ENCODE measurements at places on chromosomes 7 and 10. TPM values are rescaled to one million over a fixed set of nuclear protein-coding genes. Genes with fewer than 3 reads are reported as not detected.

The DYNC1I1 gene
- 3.0 TPM for total RNA-seq

The HMX3 gene
- 1.2 TPM for total RNA-seq

The OR9A2 gene
- not detected for total RNA-seq

DNA sequence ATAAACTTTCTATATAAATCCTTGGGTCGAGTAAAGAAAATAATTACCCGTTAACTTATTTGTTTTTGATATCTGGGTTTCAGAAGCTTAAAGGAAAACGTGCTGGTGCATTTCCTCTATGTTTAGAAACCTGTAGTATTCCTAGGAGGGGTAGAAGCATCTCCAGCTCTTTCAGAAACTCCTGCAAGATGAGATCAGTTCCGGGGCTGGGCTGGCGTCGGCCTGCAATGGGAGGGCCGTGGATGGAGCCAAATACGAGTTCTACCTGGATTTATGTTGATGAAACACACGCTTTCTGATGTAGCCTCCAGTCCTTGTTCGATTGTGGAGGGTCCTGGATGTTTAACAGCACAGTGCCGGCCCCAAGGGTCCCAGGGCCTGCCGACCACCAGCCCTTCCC is 35.8 kb upstream of the DIP2C start:
- no peak for DNase-seq

The AS3MT gene
- total RNA-seq, result 0.61 TPM

- peak; percentile 35 for DNase-seq
Observed at GRCh38 chr10:75408509-75408875, 6.9 kb upstream of the ZNF503 start.

DNA sequence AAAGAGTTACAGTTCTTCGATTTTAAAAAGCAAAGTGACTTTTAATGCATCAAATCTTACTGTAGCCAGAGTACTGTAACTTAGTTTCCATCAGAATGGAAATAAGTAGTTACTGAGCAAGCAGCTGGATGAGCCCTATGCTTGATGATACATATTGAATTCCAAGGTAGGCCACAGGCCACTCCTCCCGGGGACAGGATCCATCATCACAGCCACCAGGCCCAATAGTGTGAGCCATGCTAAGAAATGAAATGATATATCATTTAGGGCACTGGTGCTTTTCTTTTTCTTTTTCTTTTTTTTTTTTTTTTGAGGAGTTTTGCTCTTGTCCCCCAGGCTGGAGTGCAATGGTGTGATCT is 42.9 kb upstream of the TOMM7 start:
- DNase-seq, result no peak

- DNase-seq, result no peak
Observed at GRCh38 chr7:149171892-149172533, 23.3 kb upstream of the ZNF282 start.

GRCh38 chr10:20855398-20856038 is 41.6 kb downstream of the NEBL start:
- no peak for DNase-seq

DNA sequence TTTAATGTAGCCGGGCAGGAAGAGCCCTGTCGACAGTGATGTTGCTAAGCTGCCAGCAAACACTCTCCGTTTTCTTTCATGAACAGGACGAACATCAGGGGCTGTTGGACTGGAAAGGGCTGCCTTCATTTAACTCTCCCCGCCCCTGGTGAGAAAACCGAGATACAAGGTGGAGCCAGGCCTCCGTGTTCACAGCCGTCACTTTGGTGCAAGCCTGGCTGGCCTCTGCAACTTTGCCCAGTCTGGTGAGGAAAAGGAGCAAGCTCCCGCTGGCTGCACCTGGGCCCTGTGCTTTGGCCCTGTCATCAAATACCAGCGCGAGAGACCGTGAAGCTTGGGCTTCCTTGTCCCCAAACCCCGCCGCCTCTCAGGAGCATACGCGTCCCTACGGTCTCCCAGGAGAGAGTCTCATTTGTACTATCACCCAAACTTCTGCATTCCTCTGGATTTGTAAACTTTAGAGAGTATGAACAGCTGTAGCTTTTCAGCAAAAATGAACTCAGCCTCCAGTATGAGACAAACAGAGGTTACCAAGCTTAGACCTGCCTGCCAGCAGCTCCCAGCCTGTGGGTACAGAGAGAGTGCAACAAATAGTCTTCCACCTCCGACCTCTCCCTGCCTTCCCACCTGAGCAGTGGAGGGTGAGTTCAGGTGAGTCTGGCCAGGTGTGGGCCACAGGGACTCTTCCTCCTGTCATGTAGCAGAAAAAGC is 445.3 kb upstream of the MGMT start:
- DNase-seq, result no peak

DNA sequence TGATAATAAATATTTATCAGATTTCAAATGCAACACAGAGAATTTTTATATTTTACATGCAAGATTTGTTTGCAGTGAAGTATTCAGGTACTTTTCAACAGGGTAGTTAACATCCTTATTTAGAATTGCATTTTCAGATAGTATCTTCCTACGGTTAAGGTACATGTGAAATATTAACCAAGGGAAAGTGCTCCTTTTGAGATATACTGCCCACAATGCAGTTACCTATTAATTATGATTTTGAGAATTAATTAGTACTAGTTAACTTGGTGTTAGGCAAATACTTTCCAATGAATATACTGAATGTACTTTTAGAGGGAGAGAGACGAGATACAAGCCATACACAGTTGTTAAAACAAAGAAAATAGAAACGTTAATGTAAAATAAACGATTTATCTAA is 206.2 kb upstream of the YAE1 start:
- no peak for DNase-seq

DNA sequence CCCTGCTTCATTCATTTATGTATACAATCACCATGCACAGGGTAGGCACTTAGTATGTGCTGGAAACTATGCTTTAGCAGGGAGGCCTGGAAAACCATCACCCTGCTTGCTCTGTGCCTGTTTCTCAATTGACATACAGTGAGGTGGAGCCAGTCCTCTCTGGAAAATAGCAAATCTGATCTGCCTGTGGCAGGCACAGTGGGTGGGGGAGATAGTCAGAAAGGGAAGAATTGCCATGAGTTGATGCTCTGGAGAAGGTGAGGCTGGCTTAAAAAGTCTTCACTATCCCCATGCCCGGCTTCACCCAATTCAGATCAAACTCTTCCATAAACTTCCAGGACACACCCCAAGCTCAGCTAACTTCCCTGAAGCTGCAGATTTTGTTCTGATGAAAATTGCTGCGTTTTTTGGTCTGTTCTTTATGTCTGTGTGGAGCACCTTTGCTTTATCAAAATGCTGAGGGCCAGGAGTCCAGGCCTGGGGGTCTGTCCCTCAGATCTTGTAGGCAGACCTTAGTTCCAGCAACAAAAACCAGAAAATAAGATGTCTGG is 84.8 kb downstream of the ANK3 start:
- DNase-seq, result no peak

- no peak for DNase-seq
Observed at GRCh38 chr7:81487516-81487915, 282.3 kb downstream of the HGF start.

DNA sequence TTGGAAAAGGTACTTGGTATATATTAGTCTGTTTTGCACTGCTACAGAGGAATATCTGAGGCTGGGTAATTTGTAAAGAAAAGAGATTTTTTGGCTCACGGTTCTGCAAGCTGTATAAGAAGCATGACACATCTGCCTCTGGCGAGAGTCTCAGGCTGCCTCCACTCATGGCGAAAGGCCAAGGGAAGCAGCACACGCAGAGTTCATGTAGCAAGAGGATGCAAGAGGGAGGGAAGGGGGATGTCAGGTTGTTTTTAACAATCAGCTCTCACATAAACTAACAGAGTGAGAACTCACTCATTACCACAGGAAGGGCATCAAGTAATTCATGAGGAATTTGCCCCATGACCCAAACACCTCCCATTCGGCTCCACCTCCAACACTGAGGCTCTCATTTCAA is 484.8 kb upstream of the DPP6 start:
- DNase-seq, result peak; percentile 42

The SHTN1 gene
- 33.6 TPM for total RNA-seq

DNA sequence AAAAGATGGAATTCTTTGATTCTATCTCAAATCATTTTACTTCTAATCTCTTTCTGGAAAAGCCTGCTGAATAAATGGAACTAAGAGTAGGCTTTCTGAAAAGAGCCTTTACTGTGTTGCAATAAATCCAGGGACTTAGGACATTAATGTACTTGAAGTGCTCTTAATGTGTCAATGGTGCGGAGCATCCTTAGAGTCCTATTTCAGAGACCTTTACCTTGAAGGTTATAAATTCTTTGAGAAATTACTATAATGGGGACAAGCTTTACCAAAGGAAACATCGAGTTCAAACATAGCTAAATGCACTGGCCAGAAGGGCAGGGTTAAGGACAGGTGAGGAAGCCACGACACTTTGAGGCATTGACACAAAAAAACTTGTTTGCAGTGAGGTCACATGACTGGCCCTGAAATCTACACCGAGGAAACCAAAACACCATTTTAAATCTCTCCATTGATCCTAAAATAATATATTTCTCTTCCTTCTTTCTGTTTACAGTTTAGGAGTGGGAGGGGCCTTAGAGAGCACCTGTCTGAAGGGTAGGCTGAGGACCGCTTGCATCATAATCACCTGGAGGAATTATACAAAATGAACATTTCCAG is 48.1 kb upstream of the EXOC6 start:
- no peak for DNase-seq

The LIPK gene
- not detected for total RNA-seq

DNA sequence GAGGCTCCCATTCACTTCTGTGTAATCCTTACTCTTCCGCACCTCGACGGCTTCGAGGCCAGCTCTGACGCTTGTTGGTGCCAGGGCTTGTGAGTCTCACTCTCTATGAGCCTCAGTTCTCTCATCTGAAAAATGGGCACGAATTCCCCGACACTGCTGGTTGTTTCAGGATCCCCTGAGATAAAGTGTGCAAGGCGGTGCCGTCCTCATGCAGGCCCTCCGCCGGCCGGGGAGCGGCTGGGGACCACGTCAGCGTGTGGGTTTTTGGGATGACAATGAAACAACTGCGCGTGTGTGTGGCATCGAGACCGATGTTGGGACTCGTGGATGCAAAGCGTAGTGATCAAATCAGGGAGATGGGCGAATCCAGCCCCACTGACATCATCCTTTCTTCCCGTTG is 75.6 kb downstream of the FOXL3 start:
- peak; percentile 1 for DNase-seq

All from left colon (tissue), 2 donors.